ENCODE measurements at places on chromosomes 3 and 15. TPM values are rescaled to one million over a fixed set of nuclear protein-coding genes. Genes with fewer than 3 reads are reported as not detected.

PP2D1 gene
- total RNA-seq = not detected

DNA sequence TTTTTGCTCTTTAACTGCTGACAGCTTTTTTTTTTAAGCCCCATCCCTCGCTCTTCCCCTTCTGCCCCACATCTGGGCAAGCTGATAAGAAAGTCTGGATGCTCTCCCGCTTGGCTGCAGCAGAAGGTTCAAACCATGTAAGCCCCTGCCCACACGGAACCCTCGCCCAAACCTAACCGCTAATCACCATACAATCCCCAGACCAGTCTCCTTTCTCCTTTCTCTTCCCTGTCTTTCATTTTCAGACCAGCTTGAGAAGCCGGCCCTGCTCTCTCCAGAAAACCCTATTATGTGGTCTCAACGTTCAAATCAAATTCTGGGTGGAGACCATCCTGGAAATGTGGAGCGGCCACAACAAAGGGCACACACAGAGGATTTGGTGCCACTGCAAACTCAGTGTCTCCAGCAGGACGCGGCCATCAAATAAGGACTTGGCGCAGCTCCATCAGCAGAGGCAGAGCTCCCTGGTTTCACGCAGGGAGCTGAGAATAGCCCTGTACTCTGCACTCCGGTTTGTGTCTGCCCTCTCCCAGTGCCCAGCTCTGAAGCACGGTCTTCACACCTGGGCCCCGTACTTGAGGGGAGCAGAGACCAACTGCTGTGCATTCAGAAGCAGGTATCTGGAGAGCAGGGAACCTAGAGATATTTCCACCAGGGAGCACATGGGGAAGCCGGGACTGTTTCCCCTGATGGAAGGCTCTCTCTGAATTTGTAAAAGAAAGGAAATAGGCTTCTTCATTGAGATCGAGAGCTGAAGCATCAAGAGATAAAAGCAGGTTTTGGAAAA lies 92.6 kb downstream of the XXYLT1 start:
- no peak for DNase-seq

DNA sequence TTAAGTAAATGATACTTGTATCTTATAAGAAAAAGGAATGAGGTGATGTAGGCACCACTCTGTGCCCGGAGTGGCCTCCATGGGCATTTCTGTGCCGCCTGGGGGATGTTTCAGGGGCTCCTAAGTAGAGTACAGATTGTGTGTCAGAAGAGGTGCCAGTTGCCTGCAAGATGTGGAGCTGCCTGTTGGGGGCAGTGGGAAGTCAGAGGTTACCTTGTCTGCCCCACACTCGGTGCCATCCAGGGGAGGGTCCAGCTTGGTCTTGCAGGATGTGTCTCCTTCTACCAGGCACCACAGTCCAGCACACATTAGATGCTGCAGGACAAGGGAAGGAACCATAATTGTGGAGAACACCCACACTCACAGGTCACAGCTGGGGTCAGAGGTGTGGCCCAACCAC lies 208.8 kb downstream of the ADAMTS17 start:
- DNase-seq = no peak

DNA sequence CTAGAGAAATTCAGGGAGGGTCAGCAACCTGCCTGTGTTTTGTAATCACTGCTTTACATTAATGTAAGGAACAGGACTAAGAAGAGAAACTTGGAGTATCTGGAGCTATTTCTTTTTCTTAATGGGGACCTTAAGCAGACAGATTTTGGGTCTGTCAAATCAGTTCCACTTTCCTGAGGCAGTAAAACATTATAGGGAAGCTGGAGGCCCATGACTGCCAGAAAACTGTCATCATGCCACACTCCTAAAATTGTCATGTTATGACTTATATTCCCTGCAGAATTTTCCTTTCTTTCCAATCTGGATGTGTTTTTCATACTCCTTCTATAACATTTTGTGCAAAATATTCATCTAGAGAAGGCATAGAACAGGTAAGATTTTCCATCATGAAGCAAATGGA lies 28.8 kb downstream of the DGKG start:
- DNase-seq = no peak
